ENCODE measurements at places on chromosomes 7 and 10.
A peak's percentile ranks its signal among the peaks of the same experiment; 100 is the strongest.

- DNase-seq, result peak; percentile 61
Observed at GRCh38 chr7:93147363-93147762, 822 bp downstream of the SAMD9L start.

- no peak for DNase-seq
Observed at GRCh38 chr10:3264161-3264761, 91.7 kb upstream of the PITRM1 start.

GRCh38 chr7:129797214-129797789, 155.5 kb downstream of the UBE2H start:
- no peak for DNase-seq

GRCh38 chr7:74183653-74184450, 9.7 kb downstream of the EIF4H start:
- DNase-seq, result peak; percentile 30
